Stimulated activated naive CD8-positive, alpha-beta T cell treated with anti-CD3 and anti-CD28 coated beads, Interleukin-15, Interleukin-2, amounts not matched to agents 100 U/mL and 50 U/mL, for 24 hours (primary cell): ENCODE measurements at places on chromosomes 11 and 22.
A peak's percentile ranks its signal among the peaks of the same experiment; 100 is the strongest.

- DNase-seq: no peak
Observed at GRCh38 chr11:47857485-47857884, 9.3 kb upstream of the NUP160 start.

DNA sequence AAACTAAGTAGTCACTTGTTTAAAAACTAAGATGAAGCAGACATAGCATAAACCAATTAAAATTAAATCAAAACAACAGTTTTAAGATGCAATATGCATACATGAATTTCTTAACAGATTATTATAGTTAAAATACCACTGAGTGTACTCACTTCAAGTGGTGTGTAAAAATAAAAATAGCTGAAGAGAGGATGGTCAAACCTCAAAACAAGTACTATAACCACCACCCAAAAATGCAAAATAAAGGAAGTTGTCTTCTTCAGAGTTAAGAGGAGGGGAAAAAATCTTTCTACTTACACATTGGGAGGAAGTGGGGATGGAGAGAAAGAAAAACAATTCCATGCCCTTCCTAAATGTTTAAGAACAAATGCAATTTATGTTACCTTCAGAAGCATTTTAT, 31.9 kb downstream of the RRAS2 start:
- no peak for DNase-seq

DNA sequence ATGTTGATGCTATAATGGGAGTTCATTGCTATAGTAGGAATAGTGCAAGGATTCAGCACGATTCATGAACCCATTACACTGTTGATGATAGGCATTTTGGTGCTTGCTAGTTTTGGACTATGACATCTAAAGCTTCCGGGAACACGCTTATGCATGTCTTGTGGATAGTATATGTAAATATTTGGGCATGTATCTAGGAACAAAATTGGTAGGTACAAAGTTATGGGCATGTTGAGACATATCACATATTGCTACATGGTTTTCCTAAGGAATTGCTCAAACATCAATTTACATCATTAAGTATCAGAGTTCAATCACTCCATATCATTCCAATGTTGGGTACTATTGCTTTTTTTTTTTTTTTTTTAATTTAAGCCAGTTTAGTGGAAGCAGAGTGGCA, 1103.2 kb downstream of the TBC1D22A start:
- no peak for DNase-seq

DNA sequence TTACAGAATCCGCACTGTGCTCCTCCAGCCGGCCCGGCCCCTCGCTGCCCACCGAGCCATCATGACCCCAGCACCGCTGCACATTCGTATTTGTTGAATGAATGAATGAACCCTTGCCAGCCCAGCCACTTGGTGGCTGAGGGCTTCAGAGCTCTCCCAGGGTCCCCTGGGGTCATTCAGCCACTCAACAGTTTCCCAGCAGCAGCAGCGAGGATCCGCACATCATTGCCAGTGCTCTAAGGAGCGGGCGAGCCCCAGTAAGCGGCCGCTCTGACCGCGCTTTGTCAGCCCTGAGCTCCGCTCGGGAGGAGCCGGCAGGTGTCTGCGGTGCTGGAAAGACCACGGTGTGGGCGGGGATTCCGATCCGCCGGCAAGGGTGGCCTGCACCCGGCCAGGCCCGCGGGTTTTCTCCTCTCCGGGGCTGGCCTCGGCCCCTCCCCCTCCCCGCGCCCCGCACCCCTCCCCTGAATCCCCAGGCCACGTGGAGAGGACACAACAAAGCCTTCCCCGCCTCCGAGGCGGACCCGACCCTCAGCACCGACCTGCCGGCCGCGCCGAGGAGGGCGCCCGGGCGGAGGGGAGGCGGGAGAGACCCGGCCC, 563 bp downstream of the BID start:
- peak; percentile 82 for DNase-seq

DNA sequence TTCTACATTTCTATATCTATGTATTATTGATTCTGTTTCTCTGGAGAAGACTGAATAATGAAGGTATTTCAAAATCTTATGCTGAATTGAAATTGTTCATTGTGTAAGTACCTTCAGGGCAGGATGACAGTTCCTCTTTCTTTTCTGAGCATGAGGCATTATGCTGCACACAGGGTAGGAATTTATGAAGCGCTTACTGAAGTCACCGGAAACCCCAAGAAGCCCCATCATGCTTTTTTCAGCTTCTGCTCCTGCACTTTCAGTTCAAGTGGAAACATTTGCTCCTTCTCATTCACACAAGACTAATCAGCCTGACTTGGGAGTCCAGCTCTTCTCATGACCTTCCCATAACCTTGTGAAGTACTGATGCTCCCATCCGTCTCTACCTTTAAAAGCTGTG, 314.7 kb upstream of the SORL1-AS1 start:
- DNase-seq: no peak

DNA sequence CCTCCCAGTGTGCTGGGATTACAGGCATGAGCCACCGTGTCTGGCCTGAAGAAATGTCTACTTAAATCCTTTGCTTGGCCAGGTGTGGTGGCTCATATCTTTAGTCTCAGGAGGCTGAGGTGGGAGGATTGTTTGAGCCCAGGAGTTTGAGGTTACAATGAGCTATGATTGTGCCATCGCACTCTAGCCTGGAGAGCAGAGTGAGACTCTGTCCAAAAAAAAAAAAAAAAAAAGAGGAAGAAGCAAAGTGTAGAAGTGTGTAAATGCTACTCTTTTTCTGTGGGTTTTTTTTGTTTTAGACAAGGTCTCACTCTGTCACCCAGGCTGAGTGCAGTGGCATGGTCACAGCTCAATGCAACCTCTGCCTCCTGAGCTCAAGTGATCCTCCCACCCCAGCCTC, 6.4 kb upstream of the ATG16L2 start:
- no peak for DNase-seq

DNA sequence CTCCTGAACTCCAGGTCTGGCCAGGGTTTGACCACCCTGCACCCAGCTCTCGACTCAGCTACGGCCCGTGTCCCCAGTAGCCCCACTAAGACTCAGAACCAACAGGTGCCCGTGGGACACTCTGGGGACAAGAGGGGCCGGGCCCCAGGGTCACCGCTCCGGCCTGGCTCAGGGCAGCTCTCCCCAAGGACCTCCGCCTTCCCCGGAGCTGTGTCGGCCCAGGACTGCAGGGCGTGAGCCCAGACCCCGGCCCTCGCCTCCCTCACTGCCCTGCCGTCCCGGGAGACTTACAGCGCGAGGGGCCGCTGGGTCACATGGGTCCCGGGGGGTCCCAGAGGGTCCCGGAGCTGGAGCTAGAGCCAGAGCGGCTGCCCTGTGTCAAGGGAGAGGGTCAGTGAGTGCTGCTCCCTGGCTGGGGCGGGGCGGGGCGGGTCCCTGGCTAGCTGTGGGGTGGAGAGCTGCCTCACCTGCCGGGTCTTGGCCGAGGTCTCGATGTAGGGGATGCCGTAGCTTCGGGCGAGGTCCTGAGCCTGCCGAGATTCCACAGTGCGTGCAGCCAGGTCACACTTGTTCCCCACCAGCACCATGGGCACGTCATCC, 2.3 kb downstream of the HRAS start:
- no peak for DNase-seq

GRCh38 chr22:45640291-45640940, 31.2 kb upstream of the ATXN10 start:
- no peak for DNase-seq

DNA sequence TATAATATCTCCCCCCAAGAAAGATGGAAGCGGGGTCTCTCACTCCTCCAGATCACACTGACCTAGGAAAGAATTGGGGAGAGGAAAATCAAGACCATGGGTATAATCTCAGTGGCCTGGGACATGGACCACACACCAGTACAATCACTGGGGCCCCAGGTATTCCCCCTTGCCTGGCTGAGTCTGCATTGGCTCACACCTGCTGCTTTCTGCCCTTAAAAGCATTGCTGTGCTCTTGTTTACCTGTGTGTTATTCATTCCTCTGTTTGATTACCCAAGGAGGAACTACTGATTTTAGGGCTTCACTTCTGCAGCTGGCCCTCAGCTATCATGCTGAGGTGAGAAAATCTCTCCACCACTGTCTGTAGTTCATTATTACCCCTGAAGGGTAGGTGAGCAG, 14.0 kb upstream of the PARVA start:
- no peak for DNase-seq

GRCh38 chr11:45233121-45233803, 52.9 kb downstream of the SYT13 start:
- peak; percentile 74 for DNase-seq

DNA sequence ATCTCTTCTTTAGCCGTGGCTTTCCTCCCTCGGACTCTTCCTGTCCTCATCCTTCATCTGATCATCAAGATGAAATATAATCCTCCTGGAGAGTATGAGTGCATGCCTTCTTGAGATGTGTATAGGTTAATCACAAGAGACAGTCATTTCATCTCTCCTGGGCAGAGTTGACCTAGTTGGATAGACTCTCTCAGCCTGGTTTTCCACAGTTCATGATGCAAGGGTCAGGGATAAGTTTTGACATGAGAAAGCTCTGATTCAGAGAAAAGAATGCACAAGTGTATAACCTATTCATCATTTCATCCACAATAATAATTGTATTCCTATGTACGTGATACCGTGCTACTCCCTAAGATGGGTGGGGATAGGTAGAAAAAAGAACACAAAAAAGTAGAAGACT, 33.2 kb upstream of the CCDC90B start:
- DNase-seq: no peak

GRCh38 chr11:116375221-116375620, 397.6 kb downstream of the BUD13 start:
- no peak for DNase-seq

DNA sequence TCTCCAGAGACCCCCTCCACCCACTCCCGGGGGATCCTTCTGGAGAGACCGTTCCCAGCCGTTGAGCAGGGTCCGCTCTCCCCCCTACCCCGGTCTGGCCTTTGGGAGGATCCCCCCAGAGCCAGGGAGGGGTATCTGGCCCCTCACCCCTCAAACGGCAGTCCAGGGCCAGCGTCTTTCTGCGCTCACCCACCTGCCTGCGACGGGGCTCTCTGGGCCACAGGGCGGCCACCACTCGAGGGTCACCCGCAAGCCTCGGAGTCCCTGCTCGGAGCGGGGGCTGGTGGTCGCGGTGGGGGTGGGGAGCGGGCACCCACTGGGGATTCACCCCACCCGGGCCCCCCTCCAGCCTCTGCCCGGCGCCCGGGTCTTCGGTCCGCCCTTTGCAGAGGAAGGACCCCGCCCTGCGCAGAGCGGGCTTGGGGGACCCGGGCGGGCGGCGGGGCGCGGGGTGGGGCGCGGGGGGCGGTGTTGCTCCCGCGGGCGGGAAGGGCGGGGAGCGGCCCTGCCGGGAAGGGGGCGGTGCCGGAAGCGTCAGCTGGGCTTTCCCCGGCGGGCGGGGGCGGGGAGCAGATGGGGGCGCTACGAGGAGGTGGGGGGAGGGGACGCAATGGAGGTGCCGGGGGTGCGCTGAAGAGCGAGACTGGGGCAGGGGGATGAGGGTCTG, 16.6 kb downstream of the CRELD2 start:
- DNase-seq: peak; percentile 95

- no peak for DNase-seq
Observed at GRCh38 chr11:15884777-15885540, 471.4 kb downstream of the SOX6 start.

DNA sequence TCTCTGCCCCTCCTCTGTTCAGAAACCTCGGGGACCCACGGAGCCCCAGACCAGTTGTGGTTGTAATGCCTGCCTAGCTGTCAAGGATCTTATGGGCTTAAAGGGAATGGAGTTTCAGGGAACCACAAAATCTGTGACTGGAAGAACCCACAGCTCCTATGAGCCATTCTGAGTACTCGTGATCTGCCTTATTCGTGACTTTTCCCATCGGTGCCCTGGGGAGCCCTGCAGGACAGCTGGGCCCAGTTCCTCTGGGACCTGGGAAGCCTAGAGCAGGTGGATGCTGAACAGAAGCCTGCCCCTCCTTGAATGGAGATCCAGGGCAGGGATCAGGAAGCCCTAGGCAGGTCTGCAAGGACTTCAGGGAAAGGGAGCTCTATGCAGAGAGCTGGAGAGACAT, 42.1 kb upstream of the TTC12 start:
- no peak for DNase-seq

DNA sequence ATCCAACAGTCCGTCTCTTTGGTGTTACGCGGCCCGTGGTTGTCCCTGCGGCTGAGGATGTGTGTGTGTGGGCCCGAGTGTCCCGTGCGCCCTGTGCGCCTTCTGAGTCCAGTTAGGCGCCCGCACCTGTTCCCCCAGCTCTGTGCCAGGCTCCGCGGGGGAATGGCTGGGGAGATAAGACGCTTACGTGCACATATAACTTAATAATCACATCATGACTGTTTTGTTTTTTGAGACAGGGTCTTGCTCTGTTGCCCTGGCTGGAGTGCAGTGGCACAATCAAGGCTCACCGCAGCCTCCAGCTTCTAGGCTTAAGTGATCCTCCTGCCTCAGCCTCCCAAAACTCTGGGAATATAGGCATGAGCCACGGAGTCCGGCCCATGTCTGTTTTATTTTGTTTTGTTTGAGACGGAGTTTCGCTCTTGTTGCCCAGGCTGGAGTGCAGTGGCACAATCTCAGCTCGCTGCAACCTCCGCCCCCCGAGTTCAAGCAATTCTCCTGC, 817 bp downstream of the ARL2 start:
- DNase-seq: no peak

- DNase-seq: no peak
Observed at GRCh38 chr11:8017071-8017470, 29.9 kb downstream of the EIF3F start.

- DNase-seq: no peak
Observed at GRCh38 chr11:125162743-125163142, 1.8 kb upstream of the PKNOX2 start.

- no peak for DNase-seq
Observed at GRCh38 chr11:4606231-4607015, 1.6 kb downstream of the TRIM68 start.

DNA sequence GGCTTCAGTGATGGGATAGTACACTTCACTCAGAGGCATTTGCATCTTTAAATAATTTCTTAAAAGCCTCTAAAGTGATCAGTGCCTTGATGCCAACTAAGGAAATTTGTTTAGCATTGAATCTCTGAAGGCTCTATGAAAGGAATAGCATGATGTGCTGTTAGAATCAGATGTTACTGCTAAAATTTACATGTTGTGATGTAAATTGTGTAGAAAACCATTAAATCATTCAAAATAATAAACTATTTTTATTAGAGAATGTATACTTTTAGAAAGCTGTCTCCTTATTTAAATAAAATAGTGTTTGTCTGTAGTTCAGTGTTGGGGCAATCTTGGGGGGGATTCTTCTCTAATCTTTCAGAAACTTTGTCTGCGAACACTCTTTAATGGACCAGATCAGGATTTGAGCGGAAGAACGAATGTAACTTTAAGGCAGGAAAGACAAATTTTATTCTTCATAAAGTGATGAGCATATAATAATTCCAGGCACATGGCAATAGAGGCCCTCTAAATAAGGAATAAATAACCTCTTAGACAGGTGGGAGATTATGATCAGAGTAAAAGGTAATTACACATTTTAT, 4.6 kb downstream of the MALAT1 start:
- no peak for DNase-seq

- no peak for DNase-seq
Observed at GRCh38 chr11:75959540-75959939, 144.5 kb downstream of the UVRAG start.

GRCh38 chr11:44716256-44716655, 10.5 kb upstream of the TSPAN18 start:
- DNase-seq: no peak
